ENCODE measurements at places on chromosomes 5 and 9.

GRCh38 chr5:57804007-57804444 is 321.4 kb upstream of the ACTBL2 start:
- DNase-seq: no peak

DNA sequence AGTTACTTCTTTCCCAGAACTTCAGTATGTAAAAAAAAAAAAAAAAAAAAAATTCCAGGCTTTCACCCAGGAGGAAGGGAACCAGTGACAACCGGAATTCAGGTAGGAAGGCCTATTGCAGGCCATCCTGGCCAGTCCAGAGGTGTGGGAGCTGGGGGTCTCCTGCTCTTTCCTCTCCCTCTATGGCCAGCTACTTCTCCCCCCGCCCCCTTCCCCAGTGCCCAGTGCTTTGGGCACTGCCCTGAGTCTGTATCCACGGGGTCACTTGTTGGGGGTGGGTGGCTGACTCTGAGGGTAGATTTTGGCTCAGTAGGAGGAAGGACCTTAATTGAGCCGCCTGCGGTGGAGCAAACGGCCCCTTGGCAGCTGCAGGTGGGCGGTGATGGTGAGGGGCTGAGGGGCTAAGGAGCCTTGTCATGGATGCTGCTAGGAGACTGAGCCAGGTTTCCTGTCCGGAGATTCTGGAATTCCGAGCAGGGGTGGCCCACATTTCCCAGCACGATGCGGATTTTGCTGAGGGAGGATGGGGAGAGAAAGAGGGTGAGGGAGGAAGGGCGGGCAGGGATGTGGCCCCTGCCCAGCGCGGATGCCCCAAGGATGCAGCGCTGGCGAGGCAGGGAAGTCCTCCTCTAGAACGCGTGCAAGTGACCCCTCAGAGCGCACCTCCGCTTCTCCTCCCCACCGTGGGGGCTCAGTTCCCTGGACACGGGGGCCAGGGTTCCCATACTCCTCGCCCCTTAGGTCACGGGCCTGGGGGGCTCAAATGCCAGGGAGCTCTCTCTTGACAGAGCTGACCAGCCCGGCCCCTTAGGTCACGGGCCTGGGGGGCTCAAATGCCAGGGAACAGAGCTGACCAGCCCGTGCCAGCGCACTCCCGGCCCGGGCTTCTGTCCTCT is 1.2 kb upstream of the PHF2 start:
- DNase-seq: no peak

GRCh38 chr9:111983484-111983908 is 86.9 kb downstream of the UGCG start:
- no peak for DNase-seq

- DNase-seq: no peak
Observed at GRCh38 chr9:34591248-34591916, 1.9 kb upstream of the CNTFR start.

DNA sequence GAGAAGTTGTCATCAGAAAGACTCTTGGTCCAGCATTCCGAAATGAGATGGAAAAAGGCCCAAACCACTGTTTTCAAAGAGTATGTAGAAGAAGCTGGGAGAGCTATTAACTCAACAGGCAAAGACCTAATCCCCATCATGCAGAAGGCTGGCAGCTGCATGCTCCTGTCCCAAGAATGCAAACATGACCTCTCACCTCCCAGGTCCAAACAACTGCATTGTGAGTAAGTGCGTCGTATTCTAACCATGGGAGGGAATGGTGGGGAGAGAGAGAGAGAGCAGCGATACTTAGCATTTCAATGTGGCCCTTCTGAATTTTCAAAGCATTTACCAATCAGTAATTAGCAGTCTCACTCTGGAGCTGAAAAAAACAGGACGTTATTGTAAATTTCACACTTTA is 27.6 kb downstream of the TRPC7 start:
- no peak for DNase-seq

- DNase-seq: no peak
Observed at GRCh38 chr5:62649476-62650113, 71.0 kb downstream of the LRRC70 start.

DNA sequence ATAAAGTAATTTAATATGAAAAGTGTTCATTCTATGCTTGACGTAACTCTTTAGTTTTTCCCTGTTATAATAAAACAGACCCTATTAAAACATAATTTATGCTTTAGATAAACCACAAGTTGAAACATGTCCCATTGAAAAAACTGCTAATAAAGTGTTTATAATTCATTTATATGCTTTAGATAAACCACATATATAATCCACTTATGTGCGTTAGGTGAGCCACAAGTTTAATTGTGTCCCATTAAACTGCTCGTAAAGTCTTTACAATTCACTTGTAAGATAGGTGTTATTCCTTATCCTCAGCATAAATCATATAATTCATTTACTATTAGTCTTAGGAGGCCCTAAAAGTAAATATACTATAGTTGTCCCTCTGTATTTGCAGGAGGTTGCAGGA is 3.6 kb downstream of the NIPSNAP3B start:
- no peak for DNase-seq

DNA sequence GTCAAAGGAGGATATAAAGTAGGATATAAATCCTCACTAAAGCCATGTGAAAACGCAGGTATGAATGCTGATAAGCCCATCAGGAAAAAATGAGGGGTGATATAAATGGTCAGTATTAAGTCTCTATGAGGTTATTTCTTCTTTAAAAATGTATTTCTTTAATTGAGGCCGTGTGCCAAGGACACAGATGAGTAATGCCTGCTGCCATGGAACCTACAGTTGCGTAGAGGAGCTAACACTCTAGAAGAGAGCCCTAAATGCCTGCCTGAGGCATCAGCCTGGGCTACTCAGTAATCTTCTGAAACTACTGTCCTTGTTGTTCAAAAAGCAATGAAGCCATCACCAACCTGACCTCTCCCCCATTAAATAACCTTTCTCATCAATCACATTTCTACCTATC is 84.9 kb downstream of the KLHL3 start:
- no peak for DNase-seq

DNA sequence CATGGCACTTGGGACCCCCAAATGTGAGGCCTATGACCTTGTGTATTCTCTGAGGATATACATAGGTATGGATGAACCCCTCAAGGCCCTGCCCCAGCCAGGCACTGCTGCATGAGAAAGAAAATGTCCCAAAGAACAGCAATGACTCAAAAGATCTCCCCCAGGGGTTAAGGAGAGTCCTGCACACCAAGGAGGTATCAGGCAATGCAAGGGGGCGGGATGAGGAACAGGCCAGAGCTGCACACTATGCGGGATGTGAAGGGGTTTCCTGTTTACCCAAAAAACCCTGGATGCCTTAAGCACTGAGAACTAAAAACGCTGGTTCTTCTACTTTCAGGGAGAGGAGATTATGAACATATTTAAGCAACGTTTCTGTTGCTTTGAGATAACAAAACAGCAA is 3.4 kb downstream of the RAPGEF1 start:
- no peak for DNase-seq

- peak; percentile 39 for DNase-seq
Observed at GRCh38 chr9:97983589-97984187, 547 bp downstream of the ANP32B start.

- DNase-seq: no peak
Observed at GRCh38 chr9:68777070-68777763, 72.2 kb downstream of the PIP5K1B start.

- DNase-seq: no peak
Observed at GRCh38 chr9:91037511-91038482, 236.2 kb downstream of the SYK start.
